Motor neuron (in vitro differentiated cells): ENCODE measurements at places on chromosomes 16 and 17. TPM values are rescaled to one million over a fixed set of nuclear protein-coding genes. Genes with fewer than 3 reads are reported as not detected.
A peak's percentile ranks its signal among the peaks of the same experiment; 100 is the strongest.

GRCh38 chr16:75477680-75478473 lies 13.4 kb upstream of the TMEM170A start:
- no peak for ATAC-seq

- no peak for ATAC-seq
Measured at GRCh38 chr16:49055824-49056545, 225.7 kb downstream of the CBLN1 start.

- peak; percentile 79 for ATAC-seq
Measured at GRCh38 chr17:79777894-79778503, at the start of gene CBX2. CBX2 (plus strand) TSS chr17:79778148; CDS start chr17:79778236, 88 bp downstream.

GRCh38 chr17:63096426-63096825 lies 130.4 kb downstream of the TANC2 start:
- no peak for ATAC-seq

DNA sequence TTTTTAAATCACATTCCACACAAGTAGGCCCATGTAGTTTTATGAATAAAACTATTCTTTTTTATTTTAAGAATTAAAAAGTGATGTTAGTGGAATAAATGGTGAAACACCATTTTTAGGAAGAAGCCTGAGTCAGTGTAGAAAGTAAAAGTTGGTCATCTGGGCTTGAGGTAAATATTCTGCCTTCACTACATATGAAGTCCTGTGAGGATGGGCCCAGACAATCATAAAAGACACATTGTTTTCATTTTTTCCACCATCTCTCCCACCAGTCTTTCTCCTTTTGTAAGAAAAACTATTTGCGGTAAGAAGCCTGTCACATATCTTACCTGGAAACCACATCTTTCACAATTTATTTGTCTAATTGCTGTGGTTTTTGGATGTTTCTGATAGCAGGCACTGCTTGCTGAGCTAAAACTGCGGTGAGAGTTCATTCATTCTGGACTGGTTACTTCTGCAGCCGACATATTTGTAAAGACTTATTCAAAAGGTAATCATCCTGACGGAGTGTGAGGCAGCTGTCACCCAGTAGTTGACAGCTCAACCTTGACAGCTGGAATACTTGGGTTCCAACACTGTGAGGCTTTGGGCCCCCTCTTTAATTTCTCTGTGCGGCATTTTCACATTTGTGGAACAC lies 10.6 kb upstream of the RFFL start:
- no peak for ATAC-seq

- ATAC-seq = peak; percentile 57
Measured at GRCh38 chr17:50110591-50111349, 15.6 kb downstream of the PDK2 start.

DNA sequence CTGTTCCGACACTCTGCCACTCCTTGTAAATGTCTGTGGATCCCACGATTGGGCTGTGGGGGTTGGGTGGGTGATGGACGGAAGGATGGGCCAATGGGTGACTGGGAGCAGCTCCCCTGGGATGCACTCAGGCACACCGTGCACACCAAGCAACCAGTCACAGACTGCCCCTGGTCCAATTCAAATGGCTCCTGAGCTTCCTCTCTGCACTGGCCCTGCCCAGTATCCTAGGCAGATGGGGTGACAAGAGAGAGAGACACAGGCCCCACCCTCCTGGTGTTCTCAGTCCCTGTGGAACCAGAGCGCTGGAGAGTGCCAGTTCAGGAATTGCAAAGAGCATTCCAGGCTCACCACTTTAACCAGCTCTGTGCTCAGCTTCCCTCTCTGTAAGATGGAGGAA lies 32.8 kb downstream of the BEAN1 start:
- ATAC-seq = peak; percentile 91

DNA sequence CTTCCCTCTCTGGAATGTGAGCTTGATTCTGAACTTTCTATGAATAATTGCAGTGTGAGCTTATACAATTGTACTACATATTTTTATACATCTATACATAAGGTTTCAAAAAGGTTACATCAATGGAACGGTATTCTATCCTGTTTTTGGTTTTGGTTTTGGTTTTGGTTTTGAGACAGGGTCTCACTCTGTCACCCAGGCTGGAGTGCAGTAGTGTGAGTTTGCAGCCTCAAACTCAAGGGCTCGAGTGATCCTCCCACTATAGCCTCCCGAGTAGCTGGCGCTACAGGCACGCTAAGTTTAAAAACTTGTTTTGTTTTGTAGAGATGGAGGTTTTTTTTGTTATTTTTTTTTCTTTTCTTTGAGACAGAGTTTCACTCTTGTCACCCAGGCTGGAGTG lies 1.1 kb downstream of the CTRB1 start:
- ATAC-seq = peak; percentile 32

GRCh38 chr16:85649411-85650134 lies 36.5 kb downstream of the GSE1 start:
- ATAC-seq = no peak

- peak; percentile 75 for ATAC-seq
Measured at GRCh38 chr17:72631949-72632684, 460.4 kb downstream of the SLC39A11 start.

MPP2 gene
- 24.4 and 26.9 TPM in 2 replicates for total RNA-seq

CDH13 gene
- 9.8 and 10.3 TPM in 2 replicates for total RNA-seq
